ENCODE measurements at places on chromosomes 2 and 18.

DNA sequence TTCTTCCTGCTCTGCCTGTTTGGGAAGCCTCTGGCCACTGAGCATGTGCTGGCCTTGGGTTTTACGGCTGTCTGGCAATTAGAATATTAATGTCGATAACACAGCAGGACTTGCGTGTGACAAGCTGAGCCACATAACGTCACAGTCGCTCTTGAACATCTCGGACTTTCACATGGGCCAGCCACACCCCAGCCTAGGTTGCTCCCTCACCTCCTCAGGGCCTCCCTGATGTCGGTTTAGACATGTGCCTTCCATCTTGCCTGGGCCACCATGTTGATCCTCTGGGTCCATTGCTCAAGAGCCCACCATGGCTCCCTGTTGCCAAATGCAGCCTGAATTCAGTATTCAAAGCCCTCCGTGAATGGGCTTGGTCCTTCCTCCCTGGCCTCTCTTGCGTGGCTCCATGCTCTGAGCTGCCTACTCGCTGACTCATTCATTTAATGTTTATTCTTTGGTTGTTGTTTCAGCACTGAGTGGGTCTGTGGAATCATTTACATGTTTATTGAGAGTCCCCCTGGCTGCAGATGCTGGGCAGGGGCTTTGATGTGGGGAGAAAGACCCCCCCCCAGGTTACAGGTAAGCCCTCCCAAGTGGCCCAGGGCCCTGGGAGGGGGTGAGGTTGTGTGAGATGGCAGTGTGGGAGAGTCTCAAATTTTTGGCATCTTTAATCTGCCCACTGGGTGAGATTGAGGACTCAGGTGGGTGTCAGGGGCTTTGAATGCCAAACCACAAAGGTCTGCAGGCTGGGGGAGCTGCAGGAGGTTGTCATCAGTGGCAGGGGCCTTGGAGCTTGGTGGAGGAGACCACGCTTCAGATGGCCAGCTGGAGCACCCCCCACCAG, 62.0 kb downstream of the ODC1 start:
- DNase-seq: no peak

GRCh38 chr2:31940920-31941319, 69.9 kb downstream of the MEMO1 start:
- DNase-seq: no peak

DNA sequence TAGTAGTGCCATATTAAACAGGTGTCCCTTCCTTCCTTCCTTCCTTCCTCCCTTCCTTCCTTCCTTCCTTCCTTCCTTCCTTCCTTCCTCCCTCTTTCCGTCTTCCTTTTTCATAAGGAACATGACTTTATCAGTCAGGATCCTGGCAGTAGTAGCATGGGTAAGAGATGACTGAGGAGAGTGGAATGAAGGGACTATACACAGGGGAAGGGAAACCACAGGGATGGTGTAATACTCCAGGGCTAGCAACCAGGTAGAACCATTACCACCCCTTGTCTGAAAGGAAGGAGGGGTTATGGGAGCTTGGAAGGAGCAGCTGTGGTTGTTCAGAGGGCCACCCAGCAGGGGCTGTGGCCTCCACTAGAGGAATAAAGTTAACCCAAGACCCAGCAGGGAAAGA, 23.2 kb upstream of the KDM3A start:
- no peak for DNase-seq

GRCh38 chr18:45569566-45570275, 45.6 kb upstream of the SLC14A2 start:
- DNase-seq: no peak

DNA sequence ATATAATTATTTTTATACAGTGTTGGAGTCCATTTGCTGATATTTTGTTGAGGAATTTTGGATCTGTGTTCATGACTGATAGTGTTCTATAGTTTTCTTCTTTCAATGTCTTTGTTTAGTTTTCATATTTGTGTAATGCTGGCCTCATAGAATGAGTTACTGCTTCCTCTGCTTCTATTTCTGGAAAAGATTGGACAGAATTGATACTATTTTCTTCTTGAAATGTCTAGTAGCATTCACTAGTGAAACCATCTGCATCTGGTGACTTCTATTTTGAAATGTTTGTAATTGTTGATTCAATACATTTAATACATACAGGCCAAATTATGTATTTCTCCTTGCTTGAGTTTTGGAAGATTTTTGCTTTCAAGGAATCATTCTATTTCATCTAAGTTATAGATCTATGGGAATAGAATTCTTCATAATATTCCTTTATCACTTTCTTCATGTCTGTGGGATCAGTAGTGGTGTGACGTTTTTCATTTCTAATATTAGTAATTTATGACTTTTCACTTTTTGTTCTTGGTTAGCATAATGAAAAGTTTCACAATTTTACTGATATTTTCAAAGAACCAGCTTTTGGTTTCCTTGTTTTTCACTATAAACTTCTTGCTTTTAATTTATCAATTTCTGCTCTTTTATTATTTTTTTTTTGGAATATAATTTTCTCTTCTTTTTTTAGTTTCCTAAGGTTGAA, 509.9 kb upstream of the VRK2 start:
- DNase-seq: no peak

- no peak for DNase-seq
Observed at GRCh38 chr2:222878877-222879603, 18.2 kb downstream of the ACSL3 start.

GRCh38 chr2:28676152-28676835, 75.3 kb upstream of the PPP1CB start:
- no peak for DNase-seq
